ENCODE measurements at places on chromosomes 13 and 19. TPM values are rescaled to one million over a fixed set of nuclear protein-coding genes. Genes with fewer than 3 reads are reported as not detected.

ZNF772 gene
- total RNA-seq: 6.4 TPM

TUBB4A gene
- 0.41 TPM for total RNA-seq

FXYD1 gene
- 2.5 TPM for total RNA-seq

ECSIT gene
- 26.3 TPM for total RNA-seq

NCAN gene
- total RNA-seq: not detected
